ENCODE measurements at places on chromosomes 16 and 17.

GRCh38 chr16:67423611-67424260 is 7.2 kb upstream of the HSD11B2 start:
- no peak for DNase-seq

- DNase-seq = no peak
These were observed 10.7 kb upstream of the HSD17B2 start for GRCh38 chr16:82024316-82024715.

GRCh38 chr16:65600629-65601028 is 478.8 kb upstream of the CDH11 start:
- DNase-seq = no peak

GRCh38 chr16:24849641-24850040 is 3.9 kb downstream of the SLC5A11 start:
- no peak for DNase-seq

DNA sequence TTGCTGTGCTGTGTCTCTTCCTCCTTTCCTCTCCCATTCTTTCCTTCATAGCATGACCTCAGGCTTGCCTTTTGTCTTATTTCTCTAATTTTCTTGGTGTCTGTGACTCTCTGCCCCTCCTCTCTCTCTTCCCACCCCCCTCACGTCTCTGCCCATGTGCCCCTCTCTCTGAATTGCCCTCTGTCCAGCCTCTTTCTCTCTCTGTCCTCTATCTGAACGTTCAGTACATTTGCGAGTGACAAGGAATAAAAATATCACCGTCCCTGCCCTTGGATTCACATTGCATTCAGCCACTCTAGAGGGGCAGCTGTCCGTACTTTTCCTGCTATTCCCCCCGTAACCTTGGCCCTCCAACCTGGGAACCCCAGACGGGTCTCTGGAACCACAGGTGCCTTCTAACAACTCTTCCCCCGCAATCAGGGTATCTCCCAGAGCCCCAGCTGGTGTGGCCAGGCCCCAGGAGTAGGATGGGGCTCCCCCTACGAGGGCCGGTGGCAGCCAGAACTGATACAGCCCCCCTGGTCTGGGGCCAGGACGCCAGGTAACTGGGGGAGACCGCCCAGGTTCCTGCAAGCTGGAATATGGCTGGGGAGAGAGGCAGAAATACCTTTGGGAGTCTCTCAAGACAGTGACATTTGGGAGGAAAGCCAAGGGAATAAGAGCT is 1.8 kb downstream of the KIF1C start:
- DNase-seq = no peak

DNA sequence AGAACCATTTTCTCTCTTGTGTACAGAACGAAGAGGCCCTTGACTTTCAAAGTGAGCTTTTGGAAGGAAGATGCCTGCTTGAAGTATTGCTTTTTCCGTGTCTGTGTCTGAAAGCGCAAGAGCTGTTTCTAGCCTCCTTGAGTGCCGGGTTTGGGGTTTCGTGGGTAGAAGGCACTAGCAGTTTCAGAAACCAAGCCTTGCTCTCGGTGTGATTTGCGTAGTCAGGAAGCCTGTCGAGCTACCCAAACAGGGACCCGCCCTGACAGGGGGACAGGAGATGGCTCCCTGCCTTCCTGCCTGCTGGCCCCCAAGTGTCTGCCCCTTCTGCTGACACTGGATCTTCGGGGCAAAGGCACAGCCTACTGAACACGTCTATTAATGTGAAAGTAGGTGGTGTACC is 322.0 kb downstream of the MAF start:
- no peak for DNase-seq

DNA sequence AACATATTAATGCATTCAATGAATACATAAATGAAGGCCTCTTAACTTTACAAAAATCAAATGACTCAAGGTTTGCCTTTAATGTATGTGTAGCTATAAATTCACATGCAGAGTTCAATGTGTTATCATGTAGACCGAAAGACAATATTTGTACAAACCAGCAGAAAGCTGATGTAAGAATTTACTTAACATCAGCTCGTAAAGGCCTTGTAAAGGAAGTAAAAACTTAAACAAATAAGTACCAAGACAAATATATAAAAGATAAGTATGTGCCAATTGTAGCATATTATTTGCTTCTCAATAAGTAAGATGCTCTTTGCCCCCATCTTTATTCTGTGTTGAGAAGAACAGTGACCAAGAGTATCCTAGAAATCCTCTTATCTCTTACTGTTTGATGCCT is 105.7 kb downstream of the SYCE1L start:
- DNase-seq = no peak

- no peak for DNase-seq
These were observed 9.5 kb downstream of the CYB5D2 start for GRCh38 chr17:4152471-4152870.

DNA sequence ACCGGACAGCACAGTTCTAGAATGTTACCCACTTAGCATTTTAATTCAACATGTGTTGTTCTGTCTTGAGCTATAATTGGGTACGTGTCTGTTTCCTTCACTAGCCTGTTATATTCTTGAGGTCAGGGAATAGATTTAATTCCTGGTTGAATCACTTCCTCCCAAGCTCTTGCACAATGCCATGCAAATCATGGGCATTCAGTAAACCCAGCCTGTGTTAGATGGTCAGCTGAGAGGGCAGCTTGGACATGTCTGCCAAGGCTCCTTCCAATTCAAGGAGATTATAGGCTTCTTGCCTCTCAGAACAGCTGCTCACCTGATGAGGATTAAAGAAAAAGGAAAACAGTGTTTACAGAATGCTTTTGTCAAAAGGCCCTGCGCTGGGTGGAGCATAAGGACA is 12.6 kb downstream of the C1QTNF1 start:
- no peak for DNase-seq

DNA sequence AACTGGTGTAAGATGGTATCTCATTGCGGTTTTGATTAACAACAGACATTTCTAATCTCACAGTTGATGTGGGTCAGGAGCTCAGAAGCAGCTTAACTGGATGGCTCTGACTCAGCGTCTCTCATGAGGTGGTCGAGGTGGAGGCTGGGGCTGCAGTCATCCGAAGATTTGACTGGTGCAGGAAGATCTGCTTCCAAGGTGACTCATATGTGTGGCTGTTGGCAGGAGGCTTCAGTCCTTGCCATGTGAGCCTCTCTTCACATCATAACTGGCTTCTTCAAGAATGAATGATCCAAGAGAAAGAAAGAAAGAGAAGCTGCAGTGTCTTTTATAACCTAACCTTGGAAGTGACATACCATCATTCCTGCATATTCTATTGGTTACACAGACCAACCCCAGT is 376.1 kb downstream of the SEC14L1 start:
- DNase-seq = no peak

DNA sequence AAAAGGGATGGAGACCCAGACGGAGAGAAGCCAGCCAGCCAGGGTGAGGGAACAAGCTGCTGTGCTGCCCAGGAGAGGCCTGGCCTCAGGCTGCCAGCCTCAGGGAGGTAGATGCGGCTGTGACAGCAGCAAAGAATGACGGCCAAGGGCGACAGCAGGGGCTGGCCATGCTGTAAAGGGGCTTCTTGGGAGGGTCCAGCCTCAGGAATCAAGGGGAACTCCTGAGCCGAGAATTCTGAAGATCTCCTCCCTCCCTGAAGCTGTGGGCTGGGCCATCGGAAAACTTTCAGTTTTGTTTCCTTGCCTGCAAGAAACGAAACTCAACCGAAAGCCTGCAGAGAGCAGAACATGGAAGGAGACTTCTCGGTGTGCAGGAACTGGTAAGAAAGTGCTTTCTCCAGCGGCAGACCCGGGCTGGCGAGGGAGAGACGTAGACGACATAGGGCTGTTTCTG is at the start of gene XAF1:
Gene XAF1, plus strand, starts transcription at position 316 of the 454 bp plus-strand sequence. Its CDS starts 33 bp downstream, at position 349.
- no peak for DNase-seq

GRCh38 chr17:31134576-31134975 is 39.8 kb downstream of the NF1 start:
- DNase-seq = no peak

GRCh38 chr16:85663891-85664321 is 24.8 kb downstream of the GINS2 start:
- DNase-seq = no peak

DNA sequence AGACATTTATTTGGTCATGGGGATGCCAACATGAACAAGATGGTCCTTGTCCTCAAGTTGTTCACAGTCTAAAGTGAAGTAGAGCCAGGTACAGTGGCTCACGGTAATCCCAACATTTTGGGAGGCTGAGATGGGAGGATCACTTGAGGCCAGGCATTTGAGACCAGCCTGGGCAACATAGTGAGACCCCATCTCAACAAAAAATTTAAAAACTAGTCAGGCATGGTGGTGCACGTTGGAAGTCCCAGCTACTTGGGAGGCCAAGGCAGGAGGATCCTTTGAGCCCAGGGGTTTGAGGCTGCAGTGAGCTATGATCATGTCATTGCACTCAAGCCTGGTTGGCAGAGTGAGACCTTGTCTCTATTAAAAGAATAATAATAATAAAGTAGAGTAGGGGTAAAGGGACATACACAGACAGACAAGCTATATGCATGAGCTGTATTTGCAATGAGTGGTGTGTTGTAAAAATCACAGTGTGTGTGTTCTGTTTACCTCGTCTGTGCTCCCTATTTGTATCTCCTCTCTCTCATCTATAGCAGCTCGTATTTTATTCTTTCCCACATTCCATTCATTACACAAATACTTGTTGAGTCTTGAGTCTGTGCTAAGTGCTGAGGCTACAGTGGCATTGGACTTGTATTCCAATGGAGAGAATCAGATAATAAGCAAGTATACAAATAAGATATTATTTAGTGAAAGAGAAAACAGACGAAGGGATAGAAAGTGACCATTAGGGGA is 73.9 kb upstream of the DHX40 start:
- no peak for DNase-seq

- no peak for DNase-seq
These were observed 10.5 kb upstream of the NUDT7 start for GRCh38 chr16:77711775-77712174.

- no peak for DNase-seq
These were observed 28.1 kb upstream of the NOL11 start for GRCh38 chr17:67689534-67690177.

DNA sequence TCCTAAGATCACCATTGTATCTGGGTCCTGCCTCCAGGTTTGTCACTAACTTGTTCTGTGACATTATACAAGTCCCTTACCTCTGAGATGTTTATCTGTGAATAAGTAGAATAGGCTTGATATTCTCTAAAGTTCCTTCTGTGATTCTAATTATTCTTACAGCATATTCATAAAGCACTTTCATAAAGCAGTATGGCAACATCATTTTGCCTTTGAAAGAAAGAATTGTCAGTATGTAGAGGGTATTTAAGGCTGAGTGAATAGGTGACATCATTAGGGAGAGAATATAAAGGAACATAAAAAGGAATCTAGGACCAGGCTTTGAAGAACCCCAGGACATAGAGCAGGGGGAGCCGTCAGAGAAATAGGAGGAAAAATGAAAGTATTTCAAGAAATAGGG is 15.6 kb downstream of the VMP1 start:
- no peak for DNase-seq

GRCh38 chr17:1493291-1493980 is 950 bp upstream of the MYO1C start:
- DNase-seq = no peak

DNA sequence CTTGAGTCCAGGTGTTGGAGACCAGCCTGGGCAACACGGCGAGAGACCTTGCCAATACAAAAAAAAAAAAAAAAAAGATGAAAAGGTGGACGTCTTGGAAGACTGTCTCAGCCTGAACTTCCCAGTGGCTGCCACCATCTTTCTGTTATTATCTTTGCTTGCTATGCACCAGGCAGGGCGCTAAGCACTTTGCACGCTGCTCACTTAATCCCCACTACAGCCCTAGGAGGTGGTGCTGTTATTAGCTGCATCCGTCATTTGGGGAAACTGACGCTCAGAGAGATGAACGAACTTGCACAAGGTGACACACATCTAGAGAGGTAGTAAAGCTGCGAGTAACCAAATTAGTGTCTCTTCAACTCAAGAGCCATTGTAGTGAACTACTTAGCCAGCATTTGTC is 708 bp upstream of the CPPED1 start:
- DNase-seq = no peak

DNA sequence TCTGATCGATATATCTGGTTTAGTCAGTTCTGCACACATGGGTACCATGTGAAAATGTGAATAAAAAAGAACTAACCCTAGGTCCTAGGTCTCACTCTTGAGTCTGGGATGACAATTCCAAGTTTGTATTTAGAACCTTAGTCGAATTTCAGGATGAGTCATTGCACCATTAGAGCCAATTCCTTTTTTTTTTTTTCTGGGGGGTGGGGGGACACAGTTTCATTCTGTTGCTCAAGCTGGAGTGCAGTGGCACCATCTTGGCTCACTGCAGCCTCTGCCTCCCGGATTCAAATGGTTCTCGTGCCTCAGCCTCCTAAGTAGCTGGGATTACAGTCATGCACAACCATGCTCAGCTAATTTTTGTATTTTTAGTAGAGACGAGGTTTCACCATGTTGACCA is 41.6 kb downstream of the SPAG9 start:
- no peak for DNase-seq

GRCh38 chr16:28321700-28322411 is 29.5 kb downstream of the SBK1 start:
- DNase-seq = no peak

DNA sequence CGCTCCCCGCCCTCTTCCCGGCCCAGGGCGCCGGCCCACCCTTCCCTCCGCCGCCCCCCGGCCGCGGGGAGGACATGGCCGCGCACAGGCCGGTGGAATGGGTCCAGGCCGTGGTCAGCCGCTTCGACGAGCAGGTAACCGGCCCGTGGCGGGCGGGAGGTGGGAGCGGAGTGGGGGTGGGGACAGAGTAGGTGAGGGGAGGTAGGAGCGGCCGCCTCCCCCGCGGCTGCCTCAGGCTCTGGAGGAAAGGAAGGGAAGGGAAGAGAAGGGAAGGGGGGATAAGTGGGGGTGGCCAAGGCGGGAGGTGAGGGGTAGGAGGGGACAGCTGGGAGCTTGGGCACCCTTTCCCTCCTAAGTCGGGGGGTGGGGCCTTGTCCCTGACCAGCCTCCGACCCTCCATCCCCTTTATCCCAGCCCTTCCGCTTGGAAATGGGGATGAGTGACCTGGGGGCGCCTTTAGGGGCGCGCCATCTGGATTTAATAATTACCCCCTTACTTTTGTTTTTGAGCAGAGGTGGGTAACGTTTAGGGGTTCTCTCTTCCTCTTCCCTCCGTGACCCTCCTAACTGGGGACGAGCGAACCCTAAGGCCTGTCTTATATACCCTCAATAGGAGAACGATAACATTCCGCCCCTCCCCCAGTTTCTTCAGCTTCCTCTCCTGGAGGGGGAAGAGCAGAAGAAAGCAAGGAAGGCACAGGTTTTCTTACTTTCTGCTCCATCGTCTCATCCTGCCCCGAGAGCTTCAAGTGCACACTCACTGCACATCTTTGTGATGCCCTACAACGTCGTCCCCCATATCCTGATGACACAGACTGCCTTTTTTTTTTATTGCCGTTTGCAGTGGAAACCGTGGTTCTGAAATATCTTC is 694 bp downstream of the NF1 start:
- no peak for DNase-seq

GRCh38 chr17:44023545-44024270 is 8.9 kb upstream of the TMEM101 start:
- DNase-seq = no peak

DNA sequence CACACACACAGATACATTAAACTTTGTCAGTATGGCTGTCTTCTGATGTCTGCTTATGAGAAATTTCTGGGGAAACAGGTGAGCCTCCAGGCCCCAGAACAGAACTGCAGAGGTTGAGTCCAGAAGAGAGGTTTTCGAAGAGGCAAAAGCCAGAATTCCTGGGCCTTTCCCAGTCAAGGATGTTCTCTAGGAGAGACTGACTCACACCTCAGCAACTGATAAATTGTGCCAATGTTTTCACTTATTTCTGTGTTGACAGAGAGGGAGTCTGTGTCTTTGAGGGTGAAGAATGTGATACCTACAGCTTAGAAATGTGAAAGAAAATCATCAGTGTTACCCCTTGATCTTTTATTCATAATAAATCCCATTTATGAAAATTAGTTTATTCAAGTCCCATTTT is 30.3 kb downstream of the LDHD start:
- no peak for DNase-seq
